ENCODE measurements at places on chromosomes 5 and 9.

- DNase-seq, result no peak
Measured at GRCh38 chr9:120358877-120359276, 221.1 kb downstream of the CDK5RAP2 start.

GRCh38 chr5:9316733-9317132 is 229.1 kb downstream of the SEMA5A start:
- no peak for DNase-seq

GRCh38 chr9:87337335-87338087 is 160.2 kb upstream of the DAPK1 start:
- no peak for DNase-seq

DNA sequence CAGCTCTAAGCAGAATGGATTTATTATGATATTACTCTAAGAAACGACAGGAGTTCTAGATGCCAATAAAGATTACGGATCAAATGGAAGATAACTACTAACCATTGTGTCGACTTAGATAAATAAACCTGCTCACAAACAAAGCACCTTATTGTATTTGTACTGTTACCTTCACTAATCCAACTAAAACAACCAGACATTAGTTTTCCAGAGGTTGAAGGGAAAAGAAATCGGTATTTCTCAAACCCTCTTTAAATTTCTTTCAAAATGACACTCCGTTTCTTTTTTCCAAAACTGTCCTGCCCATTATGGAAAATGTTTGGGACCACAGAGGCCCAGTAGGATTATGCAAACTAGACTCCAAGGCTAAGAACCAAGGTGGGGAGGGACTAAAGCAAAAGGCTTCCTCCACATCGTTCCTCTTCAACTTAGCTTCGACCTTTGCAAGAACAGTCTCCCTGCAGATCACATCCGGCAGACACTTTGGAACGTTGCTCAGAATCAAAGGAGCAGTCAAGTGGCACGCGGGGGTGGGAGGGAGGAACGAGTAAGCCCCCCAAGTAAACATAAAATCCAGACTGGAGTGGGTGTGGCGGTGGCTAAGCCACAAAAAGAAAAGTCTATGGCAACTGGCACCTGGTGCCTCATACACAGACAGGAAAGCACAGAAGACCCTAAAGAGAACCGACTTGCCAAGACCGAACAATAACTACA is 2.7 kb downstream of the MLLT3 start:
- no peak for DNase-seq

GRCh38 chr5:123639244-123639643 is 127.3 kb downstream of the CSNK1G3 start:
- no peak for DNase-seq

- no peak for DNase-seq
Measured at GRCh38 chr9:121774715-121775613, 123.5 kb downstream of the DAB2IP start.

- no peak for DNase-seq
Measured at GRCh38 chr5:127363403-127363802, 72.8 kb downstream of the MEGF10 start.

DNA sequence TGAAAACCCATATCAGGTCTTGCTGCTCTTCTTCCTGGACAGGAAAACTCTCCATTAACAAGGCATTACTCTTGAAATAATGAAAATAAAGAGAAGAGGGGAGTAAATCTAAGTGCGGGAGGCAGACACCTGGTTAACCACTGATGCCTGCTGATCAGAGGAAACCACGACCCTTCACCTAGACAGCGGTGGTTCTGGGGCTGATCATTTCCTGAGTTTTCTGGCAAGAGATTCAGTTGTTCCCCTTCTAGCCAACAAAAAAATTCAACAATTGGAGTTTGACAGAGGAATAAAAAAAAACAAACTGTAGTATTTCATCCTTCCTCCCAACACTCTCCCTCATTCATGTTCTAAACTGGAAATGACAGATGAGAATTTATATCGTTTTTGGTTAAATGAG is 3.0 kb downstream of the RLN2 start:
- DNase-seq, result no peak

GRCh38 chr5:104111632-104112031 is 549.0 kb upstream of the NUDT12 start:
- DNase-seq, result peak; percentile 60

GRCh38 chr5:74500110-74500917 is 140.2 kb downstream of the ENC1 start:
- no peak for DNase-seq

DNA sequence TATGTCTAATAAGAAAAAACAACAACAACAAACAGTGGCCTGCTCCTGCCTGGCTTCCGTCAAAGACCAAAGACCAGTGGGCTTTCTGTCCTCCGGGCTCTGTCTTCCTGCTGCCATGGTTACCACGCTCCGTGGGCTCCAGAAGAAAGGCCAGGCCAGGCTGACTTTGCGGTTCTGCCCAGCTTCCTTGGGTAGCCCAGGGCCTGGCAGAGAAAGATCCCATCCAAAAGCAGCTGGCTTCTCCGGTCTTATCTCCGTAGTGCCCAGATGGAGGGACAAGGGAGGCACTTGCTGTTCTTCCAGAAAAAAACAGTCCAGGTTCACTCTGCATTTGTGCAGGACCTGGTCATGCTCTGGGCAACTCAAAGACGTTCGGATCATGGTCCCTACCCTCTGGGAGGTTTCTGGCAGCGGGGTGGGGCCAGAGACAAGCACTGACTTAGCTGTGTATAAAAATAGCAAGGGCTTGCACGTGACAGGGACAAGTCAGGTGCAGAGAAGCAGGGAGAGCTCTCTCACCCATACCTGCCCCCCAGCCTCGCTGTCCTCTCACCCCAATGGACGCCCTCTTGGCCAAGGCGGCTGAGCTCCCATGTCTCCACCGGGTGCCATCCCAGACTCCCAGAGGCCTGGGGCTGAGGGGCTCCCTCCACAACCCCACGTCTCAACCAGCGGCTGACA is 212.2 kb downstream of the C9orf50 start:
- DNase-seq, result no peak

DNA sequence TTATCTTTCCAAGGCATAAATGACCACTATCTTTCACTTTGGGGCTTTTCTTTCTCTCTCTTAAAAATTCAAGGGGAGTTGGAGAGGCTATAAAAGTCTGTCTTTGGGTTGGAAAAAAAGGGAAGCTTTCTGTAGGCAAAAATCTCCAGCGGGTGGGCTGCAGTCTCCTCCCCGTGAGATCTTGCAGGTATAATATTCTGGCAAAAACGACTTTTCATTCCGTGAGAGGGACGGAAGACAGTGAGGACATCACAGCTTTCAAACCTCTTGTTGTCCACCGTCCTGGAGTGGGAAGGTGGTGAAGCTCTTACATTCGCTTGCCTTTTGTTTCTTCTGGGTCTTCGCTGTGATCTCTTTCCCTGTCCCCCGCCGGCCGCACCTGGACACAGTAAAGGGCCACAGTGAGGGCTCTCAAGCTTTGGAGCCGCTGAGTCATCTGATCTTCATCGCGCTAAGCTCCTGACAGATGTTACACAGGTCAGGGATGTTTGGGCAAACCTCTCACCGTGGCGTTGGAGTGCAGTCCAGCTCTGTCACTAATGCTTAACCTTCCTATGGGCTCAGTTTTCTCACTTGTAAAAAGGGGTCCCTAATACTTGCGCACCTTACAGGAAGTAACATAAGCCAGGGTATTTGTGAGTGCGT is 61.9 kb upstream of the MEGF10 start:
- no peak for DNase-seq

Measured in OCI-M1 (cell line).